ENCODE measurements at places on chromosomes 12 and 14.

- DNase-seq, result no peak
These were observed 628 bp downstream of the SNRPF start for GRCh38 chr12:95859344-95859816.

- DNase-seq, result no peak
These were observed 24.3 kb upstream of the PLEK2 start for GRCh38 chr14:67436006-67436866.

- no peak for DNase-seq
These were observed 54.0 kb downstream of the NCOR2 start for GRCh38 chr12:124513297-124513867.

DNA sequence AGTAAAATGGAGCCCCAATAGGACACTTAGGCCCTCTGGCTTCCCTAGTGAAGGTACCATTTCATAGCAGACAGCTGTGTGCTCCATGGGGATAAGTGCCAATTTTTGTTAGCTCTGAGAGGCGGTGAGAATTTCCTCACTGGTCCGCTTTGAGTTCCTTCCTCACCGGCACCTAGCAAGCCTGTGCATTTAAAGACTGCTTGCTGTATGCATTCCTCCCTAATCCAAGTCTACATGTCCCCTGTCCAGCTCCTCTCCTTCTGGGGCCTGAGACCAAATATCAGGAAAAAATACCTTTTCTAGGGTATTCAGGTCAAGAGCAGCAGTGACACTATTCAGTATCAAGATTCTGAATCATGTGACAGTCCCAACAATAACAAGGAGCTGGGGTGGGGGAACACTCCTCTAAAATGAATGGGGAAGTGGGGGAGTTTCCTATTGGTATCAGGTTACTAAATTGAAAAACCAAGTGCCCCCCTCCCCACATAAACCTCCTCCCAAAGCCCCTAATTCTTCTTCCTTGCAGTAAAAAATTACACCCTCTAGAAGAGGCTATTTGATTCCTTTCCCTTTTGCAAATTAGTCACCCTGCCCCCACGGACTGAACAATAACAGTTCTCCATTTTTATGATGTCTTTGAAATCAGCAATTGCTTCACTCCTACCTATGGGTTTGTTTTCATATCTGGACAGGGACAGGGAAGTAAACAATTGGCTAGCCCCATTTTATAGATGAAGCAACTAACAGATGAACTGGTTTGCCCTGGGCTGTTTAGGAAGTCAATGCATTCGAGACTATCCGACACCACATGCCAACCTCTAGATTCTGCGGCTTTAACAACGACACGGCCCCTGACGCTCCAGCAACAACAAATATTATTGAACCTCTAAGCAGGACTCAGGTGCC is 28.9 kb downstream of the BCL11B start:
- no peak for DNase-seq

- DNase-seq, result no peak
These were observed 653.4 kb downstream of the TMEM121 start for GRCh38 chr14:106179761-106180160.

DNA sequence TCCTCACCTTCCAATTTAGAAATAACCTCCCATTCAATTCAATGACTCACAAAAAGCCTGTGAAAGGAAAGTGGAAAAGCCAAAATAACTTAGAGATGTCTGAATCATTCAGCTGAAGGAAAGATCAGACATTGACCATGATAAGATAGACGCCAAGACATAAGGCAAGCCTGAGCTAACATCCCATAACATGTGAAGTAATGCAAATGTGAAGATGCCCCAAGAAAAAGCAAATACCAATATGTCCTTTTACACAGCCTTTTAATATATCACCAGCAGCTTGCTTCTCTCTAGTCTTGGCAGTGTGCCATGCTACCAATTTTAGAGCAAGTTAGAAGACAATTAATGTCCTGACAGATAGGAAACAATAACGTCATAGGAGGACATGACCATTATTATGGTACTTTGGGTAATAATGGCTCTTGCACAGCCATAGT is 2.4 kb upstream of the NUMB start:
- DNase-seq, result no peak

- no peak for DNase-seq
These were observed 890.1 kb downstream of the GALC start for GRCh38 chr14:87102811-87103378.

DNA sequence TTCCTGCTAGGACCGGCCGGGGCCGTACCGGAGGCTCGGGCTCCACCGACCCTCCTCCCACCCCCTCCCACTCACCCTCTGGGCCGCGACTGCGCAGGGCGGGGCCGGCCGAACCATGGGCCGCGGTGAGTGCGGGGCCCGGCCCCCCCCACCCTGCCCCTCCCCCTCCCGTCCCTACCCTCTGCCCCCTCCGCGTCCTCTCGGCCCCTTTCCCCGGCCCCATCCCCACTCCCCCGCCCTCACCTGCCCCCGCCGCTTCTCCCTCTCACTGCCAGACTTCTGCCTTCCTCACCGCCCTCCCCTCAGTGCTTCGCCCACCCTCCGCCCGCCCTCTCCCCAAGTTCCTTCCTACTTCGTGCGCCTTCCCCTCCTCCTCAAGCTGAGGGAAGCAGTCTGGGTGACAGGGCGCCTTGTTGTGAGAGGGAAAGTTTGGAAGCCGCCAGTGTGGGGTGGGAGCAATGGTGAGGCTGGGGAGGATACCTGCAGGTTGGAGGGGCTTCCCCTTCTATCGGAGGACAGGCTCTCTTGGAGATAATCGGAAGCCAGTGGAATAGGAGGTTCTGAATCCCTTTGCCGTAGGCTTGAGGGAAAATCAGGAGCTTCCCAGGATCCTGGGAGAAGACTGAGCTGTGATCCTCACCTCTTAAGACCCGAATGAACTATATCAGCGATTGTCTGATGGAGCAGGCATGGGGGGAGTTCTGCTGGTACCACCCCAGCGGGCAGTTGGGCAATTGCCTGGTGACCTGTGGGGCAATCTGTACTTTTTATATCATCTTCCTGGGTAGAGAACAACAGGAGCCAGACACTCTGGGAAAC is 472 bp downstream of the MBD6 start:
- DNase-seq, result no peak

- no peak for DNase-seq
These were observed 66.3 kb downstream of the VRK1 start for GRCh38 chr14:96863327-96863985.

DNA sequence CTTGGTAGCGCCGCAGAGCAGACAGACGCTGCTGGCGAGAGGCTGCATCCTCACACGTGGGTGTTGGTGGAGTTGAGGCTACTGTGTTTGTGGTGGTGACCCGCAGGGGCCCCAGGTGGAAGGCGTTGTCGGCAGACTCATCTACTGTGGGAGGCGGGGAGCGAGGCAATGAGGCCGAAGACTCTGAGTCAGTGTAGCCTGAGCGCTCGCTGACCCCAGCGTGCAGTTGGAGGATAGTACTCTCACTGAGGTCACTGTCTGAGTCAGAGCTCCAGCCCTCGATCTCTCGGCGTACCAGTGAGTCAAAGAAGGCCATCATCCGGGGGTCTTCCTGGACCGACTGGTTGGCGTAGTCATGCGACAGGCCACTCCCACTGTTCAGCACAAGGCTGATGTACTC is 76.0 kb upstream of the ACTN1 start:
- DNase-seq, result no peak

- DNase-seq, result no peak
These were observed 47.6 kb downstream of the MYBPC1 start for GRCh38 chr12:101642115-101643067.

DNA sequence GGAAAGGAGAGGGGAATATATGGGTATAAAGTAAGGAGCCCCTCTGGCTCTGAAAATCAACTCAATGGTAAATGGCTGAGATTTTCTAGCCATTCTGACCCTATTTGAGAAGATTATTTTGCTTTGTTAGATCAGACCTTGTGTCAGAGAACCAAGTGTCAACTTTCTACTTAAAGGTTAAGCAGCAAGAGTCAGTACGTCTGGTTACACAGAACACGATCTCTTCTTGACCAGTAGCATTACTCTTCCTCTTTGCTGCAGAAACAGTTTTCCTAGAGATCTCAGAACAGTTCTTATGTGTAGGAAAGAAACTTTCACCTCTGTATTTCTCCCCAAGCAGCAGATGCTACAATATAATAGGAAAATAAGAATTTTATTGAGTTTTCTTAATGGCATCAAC is 47.4 kb upstream of the BTG1 start:
- no peak for DNase-seq

GRCh38 chr14:80809663-80810062 is 131.9 kb downstream of the CEP128 start:
- no peak for DNase-seq

- peak; percentile 54 for DNase-seq
These were observed 54.9 kb downstream of the EID3 start for GRCh38 chr12:104358353-104359003.

DNA sequence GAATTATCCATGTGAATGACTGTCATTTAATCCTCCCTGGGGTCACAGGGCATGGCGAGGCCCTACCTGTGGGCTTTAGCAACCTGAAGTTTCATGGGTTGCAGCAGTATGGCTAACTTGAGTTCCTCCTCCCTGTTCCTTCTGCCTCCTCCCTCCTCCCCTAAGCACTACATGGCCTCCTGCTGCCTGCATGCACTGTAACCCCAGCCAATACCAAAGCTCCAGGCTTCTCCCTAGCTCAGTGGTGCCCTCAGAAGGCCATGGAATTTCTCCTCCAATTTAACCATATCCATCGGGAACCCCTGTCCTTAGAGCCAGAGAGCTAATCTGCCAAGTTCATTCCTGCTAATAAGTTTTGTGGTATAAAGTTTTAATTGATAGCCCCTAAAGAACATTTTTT is 95.1 kb downstream of the NT5DC3 start:
- DNase-seq, result no peak

DNA sequence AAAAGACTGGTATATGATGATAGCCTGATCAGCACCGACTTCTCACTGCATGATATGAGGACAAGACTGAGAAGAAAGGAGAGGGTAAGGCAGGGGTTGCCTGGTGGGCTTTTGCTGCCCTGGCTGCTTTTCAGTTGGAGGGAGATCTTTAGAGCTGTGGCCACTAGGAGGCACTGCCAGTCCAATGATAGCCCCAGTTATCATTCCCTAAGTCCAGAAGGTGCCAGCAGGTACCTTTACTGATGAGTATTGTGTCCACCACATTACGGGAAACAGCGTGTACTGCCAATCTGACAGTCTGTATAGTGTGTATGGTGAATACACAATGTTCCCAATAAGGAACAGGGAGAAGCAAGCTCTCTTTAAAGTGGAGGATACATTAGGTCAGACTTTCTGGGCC is 55.8 kb upstream of the CCDC175 start:
- DNase-seq, result no peak

- no peak for DNase-seq
These were observed 22.7 kb upstream of the PRIMA1 start for GRCh38 chr14:93811020-93811419.

DNA sequence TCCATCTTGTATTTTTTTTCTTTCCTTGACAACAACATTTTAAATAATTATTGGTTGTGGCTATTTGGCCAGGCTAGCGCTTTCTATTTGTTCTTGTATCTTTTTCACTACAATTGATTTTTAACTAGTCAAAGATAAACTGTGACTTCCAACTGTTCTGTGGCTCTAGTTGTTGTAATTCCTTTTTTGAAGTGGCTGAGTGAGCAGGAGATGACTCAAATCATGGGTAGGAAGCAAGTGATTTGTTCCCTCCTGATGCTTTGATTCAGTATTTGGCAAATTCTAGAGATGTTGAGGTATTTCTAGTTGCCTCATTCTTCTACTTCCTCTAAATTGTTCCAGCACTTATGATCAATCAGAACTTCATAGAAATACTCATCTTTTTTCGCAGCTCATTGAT is 633.5 kb downstream of the RERGL start:
- DNase-seq, result no peak

- DNase-seq, result no peak
These were observed 81.7 kb upstream of the CCDC91 start for GRCh38 chr12:28108599-28108998.

DNA sequence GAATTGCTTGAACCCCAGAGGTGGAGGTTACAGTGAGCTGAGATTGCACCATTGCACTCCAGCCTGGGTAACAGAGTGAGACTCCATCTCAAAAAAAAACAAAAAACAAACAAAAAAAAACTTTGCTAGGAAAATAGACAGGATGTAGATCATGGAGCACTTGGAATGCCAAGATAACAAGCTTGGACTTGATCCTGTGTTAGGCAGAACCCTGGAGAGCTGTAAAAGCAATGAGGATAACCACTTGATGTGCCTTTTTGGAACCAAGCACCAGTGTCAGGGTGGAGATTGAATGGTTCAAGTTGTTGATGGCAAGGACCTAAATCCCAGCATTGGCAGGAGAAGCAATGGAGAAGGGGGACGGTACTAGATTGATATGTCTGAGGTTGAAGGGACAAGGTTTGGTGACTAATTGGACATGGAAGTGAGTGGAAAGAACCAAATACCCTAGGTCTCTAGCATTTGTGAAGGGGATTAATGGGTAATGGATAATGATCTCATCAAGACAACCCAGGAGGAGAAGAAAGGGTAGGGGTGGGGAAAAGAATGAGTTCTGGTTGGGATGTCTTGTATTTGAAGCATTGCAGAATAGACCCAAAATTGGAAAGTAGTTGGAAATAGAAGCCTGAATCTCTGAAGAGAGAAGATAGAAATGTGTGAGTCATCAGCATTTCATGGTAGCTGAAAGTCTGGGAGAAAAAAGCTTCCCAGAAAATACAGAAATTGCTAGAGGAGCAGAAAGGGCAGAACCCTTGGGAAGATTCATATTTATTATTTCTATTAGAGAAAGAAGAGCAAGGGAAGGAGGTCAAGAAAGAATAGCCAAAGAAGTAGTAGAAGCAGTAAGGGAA is 176.7 kb downstream of the NUAK1 start:
- no peak for DNase-seq

GRCh38 chr14:104401785-104402184 is 177.8 kb upstream of the C14orf180 start:
- DNase-seq, result no peak

- peak; percentile 54 for DNase-seq
These were observed 3.6 kb downstream of the SMARCD1 start for GRCh38 chr12:50088577-50089335.

GRCh38 chr14:71138448-71139293 is 231.4 kb downstream of the PCNX1 start:
- DNase-seq, result peak; percentile 72

DNA sequence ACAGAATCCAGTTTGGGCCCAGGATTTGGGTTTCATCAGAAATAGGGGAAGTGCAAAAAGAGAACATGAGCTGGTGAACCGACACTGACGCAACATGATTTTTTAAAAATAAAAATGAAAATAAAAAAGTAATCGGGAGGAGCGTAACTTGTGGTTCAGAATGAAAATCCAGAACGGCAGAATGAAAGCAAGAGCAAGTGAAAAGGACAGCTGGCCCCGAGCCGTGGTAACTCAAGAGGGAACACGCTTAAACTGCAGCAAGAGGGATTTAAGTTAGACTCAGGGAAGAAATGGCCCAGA is 1.6 kb downstream of the SLC6A12 start:
- DNase-seq, result no peak

- DNase-seq, result no peak
These were observed 25.4 kb upstream of the PELI2 start for GRCh38 chr14:56092763-56093162.

DNA sequence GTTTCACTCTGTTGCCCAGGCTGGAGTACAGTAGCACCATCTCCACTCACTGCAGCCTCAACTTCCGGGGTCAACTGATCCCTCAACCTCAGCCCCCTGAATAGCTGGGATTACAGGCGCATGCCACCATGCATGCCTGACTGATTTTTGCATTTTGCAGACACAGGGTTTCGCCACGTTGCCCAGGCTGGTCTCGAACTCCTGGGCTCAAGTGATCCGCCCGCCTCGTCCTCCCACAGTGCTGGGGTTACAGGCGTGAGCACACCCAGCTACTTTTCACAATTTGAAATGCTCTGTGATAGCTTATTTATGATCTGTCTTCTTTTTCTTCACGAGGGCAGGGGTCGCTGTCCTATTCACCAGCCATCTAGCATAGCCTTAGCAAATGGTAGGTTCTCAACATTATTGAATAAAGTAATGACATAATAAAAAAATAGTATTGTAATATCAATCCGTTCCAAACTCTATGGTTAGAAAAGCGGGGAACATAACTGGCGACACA is 477 bp upstream of the DDX47 start:
- no peak for DNase-seq

Measured in memory B cell (primary cell).